ENCODE measurements at places on chromosomes 3 and 15.

GRCh38 chr3:160951642-160952487 lies 153.3 kb downstream of the B3GALNT1 start:
- DNase-seq: no peak

GRCh38 chr3:80014576-80014975 lies 246.8 kb upstream of the ROBO1 start:
- no peak for DNase-seq

DNA sequence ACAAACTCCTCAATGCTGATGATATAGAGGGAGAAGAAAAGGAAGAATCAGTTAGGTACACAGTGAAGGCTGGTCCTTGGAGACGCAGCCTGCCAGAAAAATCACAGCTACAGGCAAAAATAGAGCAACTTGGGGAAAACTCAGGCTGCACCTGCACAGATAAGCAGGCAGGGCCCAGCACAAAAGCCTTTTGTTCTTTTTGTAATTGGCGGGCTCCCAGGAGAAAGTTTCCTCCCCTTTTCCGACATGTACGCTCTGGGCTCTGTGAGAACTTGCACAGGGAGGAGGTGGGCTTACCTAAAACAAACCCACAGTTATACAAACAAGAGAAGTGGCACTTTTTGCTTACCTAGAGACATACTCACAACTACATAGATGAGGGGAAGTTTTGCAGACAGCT lies 813.4 kb upstream of the EPHA6 start:
- DNase-seq: no peak

GRCh38 chr3:178205740-178206139 lies 330.5 kb upstream of the KCNMB2 start:
- no peak for DNase-seq

- no peak for DNase-seq
These were observed 103.3 kb downstream of the IL1RAP start for GRCh38 chr3:190617185-190617584.

DNA sequence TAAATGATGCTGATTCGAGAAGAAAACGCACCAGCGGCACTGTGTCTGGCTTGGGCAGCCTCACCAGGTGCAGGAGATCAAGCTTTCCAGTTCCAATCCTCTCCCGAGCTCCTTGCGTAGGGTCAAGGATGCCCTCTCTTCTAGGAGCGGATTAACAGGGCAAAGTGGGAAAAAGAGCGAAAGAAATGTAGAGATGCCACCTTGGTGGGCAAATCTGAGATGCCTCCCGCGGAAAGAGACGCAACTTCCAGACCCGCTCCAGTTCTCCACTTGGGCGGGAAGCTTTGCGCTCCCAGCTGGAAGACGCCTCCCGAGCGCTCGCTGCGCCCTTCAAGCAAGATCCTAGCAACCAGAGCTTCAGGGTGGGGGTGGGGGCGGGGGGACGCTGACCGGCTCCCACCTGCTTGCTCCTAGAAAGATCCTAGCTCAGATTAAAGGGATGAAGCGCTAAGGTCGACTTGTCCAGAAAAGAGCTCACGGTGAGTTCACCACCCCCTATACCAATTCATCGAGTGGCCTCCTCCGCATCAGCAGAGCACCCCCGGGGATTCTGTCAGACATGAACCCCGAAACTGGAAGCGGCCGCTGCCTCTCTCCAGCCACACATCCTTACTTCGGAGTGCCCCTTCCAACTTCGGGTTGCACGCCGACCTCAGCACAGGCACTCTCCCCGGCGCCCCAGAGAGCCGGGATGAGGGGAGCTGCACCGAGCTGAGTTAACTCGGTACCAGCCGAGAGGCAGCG lies 769 bp downstream of the TAFA4 start:
- no peak for DNase-seq

- no peak for DNase-seq
These were observed 33.4 kb upstream of the RAD18 start for GRCh38 chr3:8996681-8997121.

DNA sequence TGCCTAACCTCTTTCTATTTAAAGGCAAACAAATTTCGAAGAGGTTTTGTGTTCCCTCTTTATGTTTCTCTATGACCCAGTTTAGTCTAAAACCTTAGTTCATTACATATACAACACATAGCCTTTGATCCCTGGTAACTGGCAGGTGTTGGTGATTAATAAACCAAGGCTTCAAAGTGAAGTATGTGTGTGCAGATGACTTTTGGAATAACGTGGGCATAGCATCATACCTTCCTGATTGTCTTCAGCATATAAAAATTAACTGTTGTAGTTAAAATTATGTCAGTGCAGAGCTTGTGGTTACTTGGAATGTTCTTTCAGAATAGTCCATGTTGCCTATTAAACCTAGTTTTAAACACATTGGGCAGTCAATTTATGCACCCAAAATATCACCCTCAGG lies 608.3 kb downstream of the ROBO2 start:
- no peak for DNase-seq

DNA sequence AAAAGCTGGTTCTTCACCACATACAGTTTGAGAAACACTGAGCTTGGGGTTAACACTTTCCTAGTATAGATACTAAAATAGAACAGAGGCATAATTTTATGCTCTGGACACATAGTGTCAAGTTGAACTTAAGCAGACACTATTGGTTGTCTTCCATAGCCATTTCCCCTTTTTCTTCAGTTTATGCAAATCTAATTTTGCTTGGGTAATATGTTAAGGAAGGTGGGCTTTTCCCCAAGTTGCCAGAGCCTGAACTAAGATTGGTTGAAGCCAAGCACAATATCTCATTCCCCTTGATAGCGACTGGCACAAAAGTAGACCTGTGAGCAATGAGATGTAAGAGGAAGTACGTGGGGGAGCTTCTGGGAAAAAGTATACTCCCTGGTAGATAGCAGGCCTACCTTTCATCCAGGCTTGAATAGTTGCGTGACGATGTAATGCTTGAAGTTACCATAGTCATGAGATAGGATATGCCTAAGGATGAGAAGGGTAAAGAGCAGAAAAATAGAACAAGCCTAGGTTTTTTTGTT lies 4.5 kb upstream of the POPDC2 start:
- DNase-seq: no peak

DNA sequence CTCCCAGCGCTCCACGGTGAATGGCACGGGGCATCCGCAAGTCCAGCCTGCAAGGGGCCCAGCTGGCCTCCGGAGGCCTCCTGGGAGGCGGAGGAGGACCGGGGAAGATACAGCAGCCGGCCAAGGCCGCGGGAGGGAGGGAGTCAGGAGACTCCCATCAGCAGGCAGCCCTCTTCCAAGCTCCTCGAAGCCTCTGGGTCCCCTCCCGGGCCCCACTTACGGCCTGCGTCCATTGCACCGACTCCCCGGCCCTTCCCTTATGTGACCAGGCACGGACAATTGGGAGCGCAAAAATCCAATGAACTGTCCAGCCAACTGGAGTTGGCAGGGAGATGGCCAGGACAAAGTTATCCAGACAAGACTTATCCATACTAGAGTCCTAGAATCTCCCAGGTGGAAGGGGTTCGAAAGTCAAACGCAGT lies 668 bp downstream of the MFGE8 start:
- DNase-seq: no peak

- DNase-seq: no peak
These were observed 40.0 kb downstream of the CRTAP start for GRCh38 chr3:33153782-33154181.

DNA sequence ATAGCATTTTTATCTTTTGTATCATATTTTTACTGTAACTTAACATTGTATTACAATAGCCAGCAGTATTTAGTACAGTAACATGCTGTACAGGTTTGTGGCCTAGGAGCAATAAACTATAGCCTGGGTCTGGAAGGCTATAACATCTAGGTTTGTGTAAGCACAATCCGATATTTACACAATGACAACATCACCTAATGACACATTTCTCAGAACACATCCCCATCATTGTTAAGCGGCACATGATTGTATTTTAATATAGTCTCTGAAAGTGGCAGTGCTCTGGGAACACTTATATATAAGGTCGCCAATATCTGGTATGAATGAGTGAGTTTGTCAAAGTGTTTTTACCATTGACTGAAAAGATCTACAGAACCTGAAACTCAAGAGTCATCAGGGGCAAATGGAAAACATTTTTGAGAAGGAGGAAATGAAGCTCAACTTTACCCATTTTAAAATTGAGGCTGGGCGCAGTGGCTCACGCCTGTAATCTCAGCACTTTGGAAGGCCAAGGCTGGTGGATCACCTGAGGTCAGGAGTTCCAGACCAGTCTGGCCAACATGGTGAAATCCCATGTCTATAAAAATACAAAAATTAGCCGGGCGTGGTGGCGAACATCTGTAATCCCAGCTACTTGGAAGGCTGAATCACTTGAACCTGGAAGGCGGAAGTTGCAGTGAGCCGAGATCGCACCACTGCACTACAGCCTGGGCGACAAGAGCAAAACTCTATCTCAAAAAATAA lies 38.8 kb upstream of the TNFSF10 start:
- no peak for DNase-seq

DNA sequence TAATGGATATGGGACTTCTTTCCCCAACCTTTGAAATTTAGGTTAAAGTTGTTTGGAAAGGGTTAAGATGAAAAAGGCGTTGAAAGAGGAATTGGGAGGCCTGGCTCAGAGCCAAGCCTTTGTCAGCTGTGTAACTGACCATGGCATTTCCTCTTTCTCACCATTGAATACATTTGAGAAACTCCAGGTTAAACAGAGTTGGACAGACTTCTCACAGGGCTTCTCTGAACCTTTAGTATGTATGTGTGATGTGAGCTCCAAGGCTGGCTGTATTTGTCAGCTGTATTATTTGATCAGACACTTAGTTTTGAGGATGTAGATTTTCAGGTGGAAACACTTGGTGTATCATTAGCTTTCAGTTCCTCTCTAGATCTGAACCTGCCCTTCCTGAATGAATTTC lies 136.4 kb upstream of the GOLGA6L4 start:
- no peak for DNase-seq

GRCh38 chr15:63107895-63108546 lies 13.6 kb upstream of the LACTB start:
- DNase-seq: no peak

DNA sequence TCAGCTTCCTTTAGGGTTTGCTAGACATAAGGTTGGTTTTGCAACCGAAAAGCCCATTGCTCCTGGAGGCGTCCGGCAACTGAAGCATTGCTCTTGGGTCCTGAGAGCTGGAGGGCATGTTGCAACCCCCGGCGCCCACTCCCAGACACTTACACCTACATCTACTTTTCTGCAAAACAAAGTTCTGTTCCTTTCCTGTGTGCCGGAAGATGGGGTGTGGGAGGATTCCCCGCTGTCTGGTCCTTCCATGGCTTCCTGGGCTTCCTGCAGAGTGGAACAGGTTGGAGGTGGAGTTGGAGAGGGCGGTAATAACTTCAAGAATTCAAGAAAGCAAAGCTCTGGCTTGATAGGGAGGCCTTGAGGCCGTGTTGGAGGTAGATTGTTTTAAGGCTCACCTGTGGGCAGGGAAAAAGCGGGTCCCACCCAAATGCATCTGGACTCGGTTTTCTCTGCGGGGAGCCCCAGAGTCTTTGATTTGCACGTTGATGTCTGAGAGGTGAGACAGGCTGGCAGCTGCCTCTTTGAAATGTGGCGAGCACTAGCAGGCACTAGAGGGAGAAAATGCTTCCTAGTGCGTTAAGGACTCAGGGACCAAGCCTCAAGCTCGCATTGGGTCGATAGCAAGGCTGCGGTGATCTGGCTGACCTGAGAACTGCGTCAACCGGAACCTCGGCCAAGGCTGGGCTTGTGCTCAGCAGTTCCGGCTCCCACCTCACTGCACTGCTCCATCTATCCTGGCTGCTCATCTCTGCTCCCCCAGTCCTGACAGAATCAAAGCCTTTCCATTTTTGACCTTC lies 39.5 kb downstream of the NR2F2 start:
- DNase-seq: no peak

GRCh38 chr3:24437326-24437725 lies 57.3 kb downstream of the THRB start:
- no peak for DNase-seq

GRCh38 chr15:78302579-78303312 lies 3.3 kb upstream of the SKIC8 start:
- no peak for DNase-seq

DNA sequence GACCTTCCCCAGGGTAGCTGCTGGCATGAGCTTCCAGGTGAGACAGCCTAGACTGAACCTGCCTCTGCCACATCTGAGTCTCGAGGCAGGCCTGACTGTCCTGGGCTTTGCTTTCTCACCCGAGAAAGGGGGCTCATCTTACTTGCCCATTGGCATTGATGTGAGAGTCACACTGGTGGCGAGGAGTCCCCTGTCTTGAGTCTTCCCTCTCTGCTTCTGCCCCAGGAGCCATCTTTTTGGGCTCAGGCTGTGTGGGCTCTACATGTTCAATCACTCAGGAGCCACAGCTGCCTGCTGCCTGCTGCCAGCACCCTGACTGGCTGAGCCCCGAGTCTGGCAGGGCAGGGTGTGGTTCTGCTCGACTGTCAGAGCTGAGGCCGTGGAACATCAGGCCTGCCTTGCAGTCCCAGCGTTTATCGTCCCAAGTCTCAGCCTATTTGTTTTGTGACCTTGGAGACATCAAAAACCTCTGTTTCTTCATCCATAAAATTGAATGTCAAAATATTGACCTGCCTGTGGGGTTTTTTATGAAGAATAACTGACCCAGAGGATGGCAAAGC lies 132.5 kb downstream of the DNAJB8 start:
- no peak for DNase-seq

DNA sequence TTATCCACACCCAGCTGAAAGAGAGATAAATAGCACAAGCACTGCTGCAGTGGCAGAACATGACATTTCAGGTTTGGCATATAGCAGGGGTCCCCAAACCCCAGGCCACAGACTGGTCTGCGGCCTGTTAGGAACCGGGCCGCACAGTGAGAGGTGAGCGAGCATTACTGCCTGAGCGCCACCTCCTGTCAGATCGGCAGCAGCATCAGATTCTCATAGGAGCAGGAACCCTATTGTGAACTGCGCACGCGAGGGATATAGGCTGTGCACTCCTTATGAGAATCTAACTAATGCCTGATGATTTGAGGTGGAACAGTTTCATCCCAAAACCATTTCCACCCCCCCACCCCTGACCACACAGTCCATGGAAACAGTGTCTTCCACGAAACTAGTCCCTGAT lies 54.6 kb downstream of the CCR4 start:
- DNase-seq: no peak

- no peak for DNase-seq
These were observed 23.1 kb downstream of the RIOX2 start for GRCh38 chr3:97949110-97949485.

- no peak for DNase-seq
These were observed 199.1 kb downstream of the EPHA3 start for GRCh38 chr3:89306540-89306939.

GRCh38 chr3:32488474-32489008 lies 14.1 kb downstream of the CMTM6 start:
- no peak for DNase-seq

- no peak for DNase-seq
These were observed 430.2 kb upstream of the MCTP2 start for GRCh38 chr15:93801206-93801605.

- no peak for DNase-seq
These were observed 1.5 kb downstream of the SLC15A2 start for GRCh38 chr3:121895736-121896135.

- no peak for DNase-seq
These were observed 143.9 kb downstream of the GABRB3 start for GRCh38 chr15:26628879-26629529.

- DNase-seq: no peak
These were observed 32.9 kb downstream of the CRYGS start for GRCh38 chr3:186511245-186511644.
